ENCODE measurements at places on chromosomes 1 and 21.

DNA sequence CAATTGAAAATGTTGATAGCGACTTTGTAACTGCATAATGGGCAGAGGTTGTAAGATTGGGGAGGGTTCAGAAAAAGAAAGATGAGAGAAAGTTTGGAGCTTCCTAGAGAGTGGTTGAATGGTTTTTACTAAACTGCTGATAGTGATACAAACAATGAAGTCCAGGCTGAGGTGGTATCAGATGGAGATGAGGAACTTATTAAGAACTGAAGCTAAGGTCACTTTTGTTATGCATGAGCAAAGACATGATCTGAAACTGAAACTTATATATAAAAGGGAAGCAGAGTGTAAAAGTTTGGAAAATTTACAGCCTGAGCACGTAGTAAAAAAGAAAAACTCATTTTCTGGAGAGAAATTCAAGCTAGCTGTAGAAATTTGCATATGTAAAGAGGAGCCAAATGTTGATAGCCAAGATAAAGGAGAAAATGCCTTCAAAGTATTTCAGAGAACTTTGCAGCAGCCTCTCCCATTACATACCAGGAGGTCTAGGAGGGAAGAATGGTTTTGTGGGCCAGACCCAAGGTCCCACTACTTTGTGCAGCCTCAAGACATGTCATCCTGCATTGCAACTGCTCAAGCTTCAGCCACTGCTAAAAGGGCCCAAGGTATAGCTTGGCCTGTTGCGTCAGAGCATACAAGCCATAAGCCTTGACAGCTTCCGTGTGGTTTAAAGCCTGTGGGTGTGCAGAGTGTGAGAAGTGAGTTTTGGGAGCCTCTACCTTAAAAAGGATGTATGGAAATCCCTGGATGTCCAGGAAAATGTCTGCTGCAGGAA, 843.9 kb downstream of the AMY1C start:
- DNase-seq = no peak

DNA sequence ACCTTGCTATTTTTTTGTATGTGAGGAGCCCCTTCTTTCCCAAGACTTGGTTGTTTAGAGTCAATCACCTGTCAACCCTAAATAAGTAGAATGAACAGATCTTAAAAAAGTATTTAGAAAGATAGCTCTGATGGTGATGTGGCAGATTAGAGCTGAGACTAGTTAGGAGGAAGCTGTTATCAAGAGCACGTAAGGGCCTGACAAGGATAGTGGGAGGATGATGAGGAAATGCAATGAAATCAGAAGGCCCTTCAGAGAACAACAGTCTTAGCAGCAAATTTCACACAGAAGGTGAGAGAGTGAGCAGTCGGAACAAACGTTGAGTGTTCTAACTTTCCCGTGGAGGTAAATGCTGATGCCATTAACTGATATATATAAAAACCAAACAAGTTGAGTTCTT, 15.9 kb upstream of the S1PR1 start:
- DNase-seq = no peak

DNA sequence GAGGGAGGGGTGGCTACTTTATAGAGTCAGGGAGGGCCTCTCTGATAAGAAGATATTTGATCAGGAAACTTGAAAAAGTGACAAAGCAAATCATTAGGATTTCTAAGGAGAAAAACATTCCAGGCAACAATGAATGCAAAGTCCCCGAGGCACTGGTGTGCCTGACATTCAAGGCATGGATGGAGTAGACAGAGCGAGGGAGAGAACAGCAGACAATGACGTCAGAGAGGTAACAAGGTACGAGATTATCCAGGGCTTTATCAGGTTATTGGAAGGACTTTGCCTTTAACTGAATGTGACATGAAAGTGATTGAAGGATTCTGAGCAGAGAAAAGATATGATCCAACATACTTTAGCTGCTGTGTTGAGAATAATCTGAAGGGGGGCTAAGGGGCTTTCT, 72.4 kb upstream of the GNG4 start:
- DNase-seq = no peak

- no peak for DNase-seq
Measured at GRCh38 chr1:154698320-154699096, 90.5 kb upstream of the ADAR start.

DNA sequence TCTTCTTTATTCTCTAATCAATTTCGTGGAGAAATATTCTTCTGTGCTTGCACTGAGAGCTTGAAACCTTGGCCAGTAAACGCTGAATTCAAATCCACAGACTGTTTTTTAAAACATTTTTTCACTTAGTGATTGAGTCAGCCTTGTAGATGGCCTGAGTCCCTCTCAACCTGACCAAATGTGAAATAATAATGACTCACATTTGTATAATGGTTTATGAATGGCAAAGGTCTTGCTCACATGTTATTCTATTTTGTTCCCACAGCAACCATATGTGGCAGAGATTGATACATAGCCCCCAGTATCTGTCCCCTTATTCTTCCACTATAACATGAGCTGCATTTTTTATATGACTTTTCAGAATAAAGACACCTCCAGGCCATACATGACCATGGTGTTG, 47.8 kb upstream of the CCDC190 start:
- peak; percentile 71 for DNase-seq

GRCh38 chr21:37407719-37408420, 41.3 kb downstream of the DYRK1A start:
- no peak for DNase-seq

GRCh38 chr1:26016258-26016952, 5.2 kb upstream of the EXTL1 start:
- no peak for DNase-seq

GRCh38 chr1:43069461-43070050, 102.5 kb downstream of the EBNA1BP2 start:
- no peak for DNase-seq

DNA sequence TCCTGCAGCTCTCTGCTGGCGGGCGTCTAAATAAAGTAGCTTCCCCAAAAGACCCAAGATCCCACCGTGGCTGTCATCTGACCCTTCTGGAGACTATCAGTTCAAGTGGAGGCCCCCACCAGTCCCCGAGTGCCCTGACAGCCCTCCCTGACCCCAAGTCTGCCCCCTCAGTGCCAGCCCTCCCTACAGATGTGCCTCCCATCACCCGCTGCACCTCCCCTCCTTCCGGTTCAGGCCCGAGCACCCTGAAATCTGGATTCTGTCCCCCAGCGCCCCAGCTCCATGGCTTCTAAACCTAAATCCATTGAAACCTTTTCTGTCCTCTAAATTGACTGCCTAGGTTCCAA, 595 bp downstream of the IL10RB start:
- DNase-seq = no peak

DNA sequence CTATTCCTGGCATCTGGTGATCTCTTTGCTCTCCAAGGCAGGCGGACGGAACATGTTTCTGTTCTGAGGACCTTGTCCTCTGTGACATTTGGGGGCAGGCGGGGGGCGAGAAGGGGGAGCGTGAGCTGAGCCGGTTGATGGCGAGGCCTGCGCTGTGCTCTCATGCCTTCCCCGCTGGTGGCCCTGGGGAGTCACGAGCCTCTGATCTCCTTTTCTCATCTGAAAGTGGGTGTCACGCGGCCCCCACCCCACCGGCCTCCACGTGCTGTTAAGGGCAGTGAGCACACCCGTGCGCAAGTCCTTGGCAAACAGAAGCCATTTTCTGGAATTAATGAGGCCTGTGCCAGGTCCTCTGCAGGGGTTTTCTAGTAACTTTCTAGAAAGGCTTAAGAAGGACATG, 102.8 kb upstream of the ACTRT2 start:
- no peak for DNase-seq

DNA sequence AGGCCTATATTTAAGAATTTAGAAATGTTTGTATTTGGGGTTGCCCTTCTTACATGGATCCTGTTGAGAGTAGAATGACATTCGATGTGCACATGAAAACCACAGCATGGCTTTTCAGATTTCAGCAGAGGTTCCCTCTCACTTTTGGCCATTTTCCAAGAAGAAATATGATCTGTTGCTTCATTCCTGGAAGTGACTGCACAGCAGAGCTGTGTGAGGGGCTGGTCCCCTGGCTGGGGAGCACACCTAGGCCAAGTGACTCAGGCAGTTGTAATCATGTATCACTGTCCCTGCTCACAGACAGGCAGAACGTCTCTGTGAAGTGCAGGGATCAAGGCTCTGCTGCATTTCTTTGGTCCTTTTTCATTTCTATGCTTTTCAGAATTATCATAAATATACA, 32.3 kb downstream of the AGT start:
- peak; percentile 62 for DNase-seq

Data from AG08395 (cell line).